ENCODE measurements at places on chromosomes 13 and 19.
A peak's percentile ranks its signal among the peaks of the same experiment; 100 is the strongest.

DNA sequence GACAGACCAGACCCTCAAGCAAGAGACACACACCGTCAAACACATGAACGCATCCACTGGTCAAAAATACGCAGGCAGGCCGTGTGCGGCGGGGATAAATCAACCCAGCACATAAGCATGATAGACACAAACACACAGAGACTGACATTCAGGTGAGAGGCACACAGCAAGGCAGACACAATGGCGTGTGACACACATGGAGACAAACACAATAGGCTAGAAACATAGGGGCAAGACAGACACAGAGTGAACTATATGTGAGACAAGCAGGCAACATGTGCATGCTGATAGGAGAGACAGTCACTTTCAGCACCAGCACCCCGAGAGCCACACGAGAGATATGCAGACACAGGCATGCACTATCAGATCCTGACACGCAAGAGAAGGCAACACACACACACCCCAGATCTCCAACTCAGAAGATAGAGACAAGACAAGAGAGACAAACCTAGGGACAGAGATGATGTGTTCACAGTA lies 6.9 kb upstream of the JUNB start:
- no peak for DNase-seq

DNA sequence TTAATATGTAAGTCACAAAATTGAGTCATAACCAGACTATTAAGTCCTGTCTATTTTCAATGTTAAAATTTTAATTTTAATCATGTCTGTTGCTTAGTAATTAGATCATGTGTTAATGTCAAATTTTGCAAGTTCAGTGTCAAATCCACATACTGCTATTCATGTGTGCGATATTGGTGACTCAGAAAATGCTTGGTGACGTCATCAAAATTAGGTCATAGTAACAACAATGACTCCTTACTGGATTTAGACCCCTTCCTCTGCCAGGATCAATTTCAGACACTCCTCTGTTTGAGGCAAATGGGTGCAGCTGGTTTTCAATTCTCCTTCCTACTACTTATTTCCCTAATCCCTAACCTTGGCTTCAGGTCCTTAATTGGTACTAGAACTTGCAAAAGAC lies 1394.3 kb upstream of the SLC10A2 start:
- DNase-seq = no peak

- DNase-seq = peak; percentile 12
Measured at GRCh38 chr19:48511800-48512503, at the start of gene LMTK3. Gene LMTK3 (minus strand): TSS chr19:48511835. CDS start chr19:48511576, 259 bp downstream.

- no peak for DNase-seq
Measured at GRCh38 chr19:50741179-50741933, 18.2 kb downstream of the CLEC11A start.

GRCh38 chr13:28014301-28014700 lies 25.8 kb upstream of the URAD start:
- DNase-seq = no peak

- DNase-seq = no peak
Measured at GRCh38 chr19:2475018-2475701, 767 bp upstream of the GADD45B start.

GRCh38 chr19:1248139-1248785 lies at the start of gene MIDN:
Gene MIDN (plus strand): TSS chr19:1248583. CDS start chr19:1250297, 1,714 bp downstream.
- peak; percentile 58 for DNase-seq

DNA sequence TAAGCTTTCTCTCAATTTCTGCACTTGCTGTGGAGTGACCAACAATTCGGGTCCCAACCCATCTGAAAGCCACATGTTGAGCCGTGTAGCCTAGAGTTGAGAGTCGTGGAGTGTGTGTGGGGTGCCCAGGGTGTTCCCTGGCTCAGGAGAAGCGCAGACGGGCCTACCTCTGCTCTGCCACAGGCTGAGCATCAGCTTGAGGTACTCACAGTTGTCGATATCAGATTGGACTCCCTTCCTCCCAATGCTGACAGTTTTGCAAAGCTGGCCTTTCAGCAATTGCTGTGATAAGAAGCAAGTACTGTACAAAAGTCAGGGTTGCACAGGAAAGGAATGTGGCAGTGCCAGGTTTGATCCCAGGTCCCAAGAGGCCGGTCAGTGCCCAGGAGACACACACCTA lies 133.4 kb upstream of the SPACA7 start:
- no peak for DNase-seq

GRCh38 chr13:50731400-50731799 lies 112.1 kb downstream of the DLEU7 start:
- DNase-seq = no peak

GRCh38 chr13:57739089-57739488 lies 107.5 kb downstream of the PCDH17 start:
- peak; percentile 78 for DNase-seq

DNA sequence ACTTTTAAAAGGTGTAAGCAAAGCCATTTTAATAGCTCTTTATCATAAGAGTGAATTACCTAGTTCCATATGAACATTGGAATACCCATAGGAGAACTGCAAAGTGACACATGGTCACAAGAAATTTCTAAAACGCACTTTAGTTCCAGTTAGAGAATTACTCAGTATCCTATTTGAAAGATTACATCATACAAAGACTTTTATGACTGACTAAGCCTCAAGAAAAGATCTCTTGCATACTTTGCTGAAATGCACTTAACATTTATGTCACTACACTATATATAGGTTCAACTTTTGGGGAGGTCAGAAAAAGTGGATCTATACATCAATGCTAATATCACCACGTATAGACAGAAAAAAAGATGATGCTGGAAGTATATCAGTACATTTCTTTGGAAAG lies 7.1 kb downstream of the PCDH9 start:
- no peak for DNase-seq

DNA sequence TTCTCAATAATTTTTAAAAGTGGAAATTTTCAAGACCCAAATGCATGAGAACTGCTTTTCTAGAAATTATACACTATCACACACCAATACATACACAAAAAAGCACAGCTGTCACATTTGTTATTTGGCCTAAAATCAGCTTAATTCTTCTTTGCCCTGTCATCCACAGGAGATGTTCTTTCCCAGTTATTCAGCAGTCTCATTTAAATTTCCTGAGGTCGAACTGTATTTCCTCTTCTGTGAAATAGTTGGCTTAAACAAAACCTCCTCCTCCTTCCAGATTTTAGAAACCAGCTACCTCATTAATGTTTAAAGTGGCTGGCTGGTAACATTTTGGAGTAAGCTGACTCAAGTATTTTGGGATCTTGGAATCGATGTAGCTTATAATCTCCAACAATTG lies 39.1 kb downstream of the SMAD9 start:
- no peak for DNase-seq

GRCh38 chr13:32125221-32125689 lies 93.7 kb downstream of the FRY start:
- DNase-seq = no peak

DNA sequence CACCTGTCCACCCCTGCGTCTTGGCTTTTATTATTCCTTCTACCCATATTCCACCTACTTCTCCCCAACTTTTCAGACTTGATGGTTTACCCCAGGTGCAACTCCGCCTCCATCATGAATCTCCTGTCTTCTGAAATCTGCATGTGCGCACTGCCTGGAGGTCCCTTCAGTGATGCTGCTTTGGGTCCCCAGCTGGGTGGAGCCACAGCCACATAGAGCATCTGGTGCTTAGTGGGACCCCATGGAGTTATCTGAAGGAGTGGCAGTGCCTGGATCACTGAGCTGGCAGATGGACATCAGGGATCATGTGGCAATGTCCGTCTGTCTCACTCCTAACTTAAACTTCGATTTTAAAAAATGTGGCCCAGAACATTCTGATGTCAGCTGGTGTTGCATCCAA lies 13.5 kb downstream of the ZNF536 start:
- no peak for DNase-seq

GRCh38 chr13:47553329-47553977 lies 447.6 kb downstream of the SUCLA2 start:
- DNase-seq = no peak

GRCh38 chr13:31367410-31367809 lies 167.6 kb downstream of the B3GLCT start:
- DNase-seq = no peak

Measured in NCI-H1092 treated with DMSO at 0.1 percent for 48 hours (cell line).